ENCODE measurements at places on chromosomes 5 and 9.

- DNase-seq = no peak
Measured at GRCh38 chr5:140255460-140256157, 47.3 kb downstream of the PFDN1 start.

- peak; percentile 78 for DNase-seq
Measured at GRCh38 chr5:58491216-58491892, at the start of gene GAPT. Gene GAPT (plus strand): TSS chr5:58491435. CDS start chr5:58494537, 3,102 bp downstream.

DNA sequence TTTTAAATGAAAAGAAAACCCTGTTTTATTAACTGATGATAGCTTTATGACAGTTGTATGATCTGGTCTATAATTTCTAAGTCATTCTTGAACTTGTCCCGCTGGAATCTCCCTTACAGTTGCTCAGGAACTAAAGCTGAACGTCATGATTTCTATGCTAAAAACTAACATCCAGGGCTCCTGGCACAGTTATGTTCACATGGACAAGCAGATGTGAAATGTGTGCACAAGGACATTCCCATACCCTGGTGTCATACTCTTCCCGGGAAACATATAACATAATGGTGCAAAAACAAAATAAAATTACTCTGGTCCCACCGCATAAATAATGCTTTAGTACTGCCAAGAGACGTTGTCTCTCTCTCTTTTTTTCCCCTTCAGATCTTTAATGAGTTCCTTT is 134.9 kb downstream of the PRDM6 start:
- DNase-seq = no peak

DNA sequence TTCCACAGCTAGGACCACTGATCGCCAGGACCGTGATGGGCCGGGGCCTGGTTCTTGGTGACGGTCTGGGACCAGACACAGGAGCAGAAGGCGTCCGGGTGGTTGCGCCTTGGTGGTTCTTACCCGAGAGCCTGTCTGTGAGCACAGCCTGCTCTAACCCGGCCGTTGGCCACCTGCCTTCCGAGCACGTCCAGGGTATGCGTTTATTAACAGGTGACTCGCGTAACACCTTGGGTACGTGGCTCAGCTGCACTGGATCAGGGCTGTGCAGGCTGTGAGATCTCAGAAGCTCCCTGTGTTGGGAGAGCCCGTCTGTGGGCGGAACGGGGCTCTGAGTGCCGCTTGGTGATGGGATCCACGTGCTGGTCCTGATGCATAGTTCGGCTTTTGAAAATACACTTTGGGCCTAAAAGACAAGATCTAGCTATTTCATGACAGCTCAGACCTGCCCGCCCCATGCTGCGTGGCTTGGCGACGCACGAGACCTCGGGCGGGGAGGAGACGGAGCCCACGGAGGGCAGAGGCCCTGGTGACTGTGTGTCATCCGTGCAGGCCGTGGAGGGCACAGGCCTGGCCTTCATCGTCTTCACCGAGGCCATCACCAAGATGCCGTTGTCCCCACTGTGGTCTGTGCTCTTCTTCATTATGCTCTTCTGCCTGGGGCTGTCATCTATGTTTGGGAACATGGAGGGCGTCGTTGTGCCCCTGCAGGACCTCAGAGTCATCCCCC is 6.7 kb upstream of the SLC6A18 start:
- no peak for DNase-seq

DNA sequence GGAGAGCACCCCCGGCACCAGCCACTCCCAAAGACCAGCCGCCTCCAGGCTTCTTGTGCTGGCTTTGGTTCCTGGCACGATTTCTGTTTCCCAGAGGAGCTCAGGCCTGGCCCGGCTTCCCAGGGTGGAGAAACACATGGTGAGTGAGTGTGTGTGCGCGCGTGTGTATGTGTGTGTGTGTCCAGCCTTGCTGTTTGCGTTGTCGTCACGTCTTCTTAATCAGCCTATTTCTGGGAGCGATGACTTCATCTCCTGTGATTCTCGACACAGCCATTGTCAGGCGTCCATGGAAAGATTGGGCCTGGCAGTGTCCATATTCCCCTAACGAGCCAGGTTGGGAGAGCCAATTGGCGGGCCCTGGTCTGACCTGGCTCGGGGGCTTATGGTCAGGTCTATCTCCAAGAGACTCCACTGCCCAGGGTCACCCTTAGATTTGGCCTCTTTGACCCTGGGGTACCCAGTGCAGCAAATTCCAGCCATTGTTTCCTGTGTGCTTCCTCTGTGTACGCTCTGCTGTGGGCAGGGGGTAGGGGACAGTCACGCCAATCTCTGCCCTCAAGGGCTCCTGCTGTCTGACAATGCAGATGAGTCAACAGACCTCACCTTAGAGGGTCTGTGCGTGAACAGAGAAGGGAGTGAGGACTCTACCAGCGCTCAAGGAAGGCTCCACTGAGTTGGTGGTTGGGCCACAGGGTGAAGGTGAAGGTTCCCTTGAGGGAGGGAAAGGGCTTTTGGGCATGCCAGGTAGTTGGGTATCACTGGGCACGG is 73.8 kb downstream of the DAB2IP start:
- no peak for DNase-seq

DNA sequence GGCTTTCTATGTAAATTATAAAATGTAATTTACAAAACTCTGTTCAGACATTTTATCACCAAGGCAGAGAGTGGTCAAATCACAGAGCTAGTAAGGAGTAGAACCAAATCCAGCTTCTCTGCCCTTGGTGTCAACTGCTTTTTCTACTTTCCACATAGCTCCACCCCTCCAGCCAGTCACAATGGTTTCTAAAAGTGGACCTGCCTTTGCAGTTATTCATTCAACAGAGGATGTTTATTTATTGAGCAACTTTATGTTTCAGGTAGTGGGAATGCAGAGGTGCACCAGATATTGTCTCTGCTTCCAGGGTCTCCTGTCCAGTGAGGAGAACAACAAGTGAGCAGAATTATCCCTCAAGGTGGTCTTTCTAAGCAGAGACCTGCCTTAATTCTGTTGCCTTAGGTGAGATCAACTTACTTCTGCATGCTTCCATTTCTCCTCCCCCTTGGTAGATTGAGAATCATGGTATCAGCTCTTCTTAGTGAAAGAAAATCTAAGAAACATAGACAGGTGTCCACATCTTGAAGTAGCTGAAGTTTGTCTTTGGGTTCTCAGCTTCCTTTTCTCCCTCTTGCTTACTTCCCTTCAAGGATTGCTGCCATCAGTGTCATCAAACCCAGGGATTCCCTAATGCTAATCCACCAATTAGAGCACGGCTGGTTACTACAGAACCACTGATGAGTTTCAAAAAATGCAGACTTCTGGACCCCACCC is 17.2 kb upstream of the PDCD1LG2 start:
- no peak for DNase-seq

DNA sequence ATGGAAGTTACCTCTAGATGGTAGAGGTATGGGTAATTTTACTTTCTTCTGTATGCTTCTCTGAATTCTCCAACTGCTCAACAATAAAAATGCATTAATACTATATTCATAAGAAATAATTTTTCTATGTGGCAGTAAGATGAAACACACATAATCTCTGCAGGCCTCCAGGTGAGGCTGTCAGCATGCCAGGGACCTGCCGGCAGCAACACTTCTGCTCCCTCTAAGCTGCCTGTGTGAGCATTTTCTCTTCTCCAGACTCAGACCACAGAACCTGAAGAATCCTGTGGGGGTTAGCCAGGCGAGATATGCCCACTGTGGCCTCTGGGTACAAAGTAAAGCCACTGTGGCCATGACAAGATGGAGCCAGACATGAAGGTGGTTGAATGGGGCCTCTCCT is 316.3 kb downstream of the EBF1 start:
- no peak for DNase-seq

DNA sequence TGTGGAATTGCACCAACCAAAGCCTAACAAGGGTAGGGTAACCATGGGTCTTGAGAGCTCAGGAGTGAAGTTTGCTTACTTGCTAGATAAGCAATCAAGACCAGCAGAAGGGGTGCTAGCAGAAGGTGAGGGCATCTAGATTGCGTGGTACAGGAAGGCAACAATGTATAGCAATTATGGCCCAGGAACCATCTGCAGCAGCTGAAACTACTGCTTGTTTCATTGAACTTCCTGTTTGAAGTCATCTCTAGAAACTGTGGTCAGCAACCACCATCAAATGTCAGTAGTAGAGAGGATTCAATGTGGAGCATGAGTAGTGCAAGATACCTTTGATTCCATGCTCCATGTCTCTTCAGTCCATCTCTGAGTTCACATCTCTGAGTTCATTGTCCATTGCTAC is 462.1 kb upstream of the GRAMD2B start:
- no peak for DNase-seq

DNA sequence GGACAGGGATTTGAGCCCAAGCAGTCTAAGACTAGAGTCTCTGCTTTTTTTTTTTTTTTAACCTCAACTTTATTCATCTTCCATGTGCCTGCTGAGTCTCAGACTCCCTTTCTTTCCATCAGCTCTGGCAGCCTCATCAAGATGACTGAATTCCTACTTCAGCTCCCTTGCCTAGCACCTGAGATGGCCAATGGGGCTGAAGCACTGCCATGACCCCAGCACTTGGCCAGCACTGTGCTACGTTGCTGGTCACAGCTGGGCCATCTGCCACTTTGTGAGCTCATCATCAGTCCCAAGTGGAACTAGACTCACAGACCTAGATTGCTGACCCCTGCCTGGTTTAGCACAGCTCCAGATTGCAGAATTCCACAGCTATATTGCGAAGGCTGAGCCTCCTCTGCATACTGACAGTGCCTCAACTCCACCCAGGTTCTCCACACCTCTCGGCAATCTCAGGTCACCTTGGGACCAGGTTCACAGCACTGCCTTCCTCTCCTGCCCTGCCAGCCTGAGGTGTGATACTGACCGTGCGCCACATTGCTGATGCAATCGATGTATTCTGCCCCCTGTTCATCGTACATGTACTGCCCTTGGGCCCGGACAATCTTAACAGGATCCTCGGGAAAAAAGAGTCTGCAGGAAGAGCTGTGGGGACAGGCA is 1.6 kb downstream of the PHYKPL start:
- no peak for DNase-seq

- DNase-seq = no peak
Measured at GRCh38 chr5:119390404-119390803, 34.6 kb downstream of the TNFAIP8 start.

DNA sequence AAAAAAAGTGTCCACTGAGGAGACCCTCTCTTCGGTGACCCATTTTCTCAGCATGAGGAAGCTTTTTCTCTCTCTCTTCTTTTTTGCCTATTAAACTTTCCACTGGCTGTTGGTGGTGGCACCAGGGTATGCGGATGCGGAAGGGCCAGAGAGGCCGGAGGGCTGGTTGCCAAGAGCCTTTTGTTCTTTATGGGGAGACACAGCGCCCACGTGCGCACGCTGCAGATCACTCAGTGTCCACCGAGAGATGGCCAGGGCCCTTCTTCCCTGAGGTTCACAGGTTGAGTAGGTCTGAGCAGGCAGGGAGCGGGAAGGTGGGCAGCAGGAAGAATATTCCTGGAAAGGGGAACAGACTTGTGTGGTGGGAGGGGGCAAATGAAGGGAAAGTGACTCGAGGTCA is 69.1 kb downstream of the STK10 start:
- DNase-seq = no peak

GRCh38 chr5:60519372-60519771 is 180.6 kb downstream of the DEPDC1B start:
- DNase-seq = no peak

GRCh38 chr9:128057724-128058409 is 9.3 kb downstream of the NAIF1 start:
- no peak for DNase-seq

DNA sequence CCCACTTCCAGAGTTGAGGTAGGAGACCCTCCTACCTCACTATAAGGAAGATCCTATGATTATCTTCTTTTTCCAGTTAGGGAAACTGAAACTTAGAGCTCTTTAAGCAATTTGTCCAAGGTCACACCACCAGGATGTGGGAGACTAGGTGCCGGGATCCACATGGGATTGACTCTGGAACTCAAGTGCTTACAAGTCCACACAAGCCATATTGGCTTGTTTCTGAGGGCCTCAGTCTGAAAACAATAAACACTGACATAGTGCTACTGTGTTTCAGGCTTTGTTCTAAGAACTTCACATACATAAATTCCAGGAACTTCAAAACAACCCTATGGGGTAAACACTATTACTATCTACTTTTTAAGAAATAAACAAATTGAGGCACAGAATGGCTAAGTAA is 481.3 kb downstream of the ZSWIM6 start:
- DNase-seq = no peak

- no peak for DNase-seq
Measured at GRCh38 chr5:149391524-149391923, 12.4 kb upstream of the IL17B start.

DNA sequence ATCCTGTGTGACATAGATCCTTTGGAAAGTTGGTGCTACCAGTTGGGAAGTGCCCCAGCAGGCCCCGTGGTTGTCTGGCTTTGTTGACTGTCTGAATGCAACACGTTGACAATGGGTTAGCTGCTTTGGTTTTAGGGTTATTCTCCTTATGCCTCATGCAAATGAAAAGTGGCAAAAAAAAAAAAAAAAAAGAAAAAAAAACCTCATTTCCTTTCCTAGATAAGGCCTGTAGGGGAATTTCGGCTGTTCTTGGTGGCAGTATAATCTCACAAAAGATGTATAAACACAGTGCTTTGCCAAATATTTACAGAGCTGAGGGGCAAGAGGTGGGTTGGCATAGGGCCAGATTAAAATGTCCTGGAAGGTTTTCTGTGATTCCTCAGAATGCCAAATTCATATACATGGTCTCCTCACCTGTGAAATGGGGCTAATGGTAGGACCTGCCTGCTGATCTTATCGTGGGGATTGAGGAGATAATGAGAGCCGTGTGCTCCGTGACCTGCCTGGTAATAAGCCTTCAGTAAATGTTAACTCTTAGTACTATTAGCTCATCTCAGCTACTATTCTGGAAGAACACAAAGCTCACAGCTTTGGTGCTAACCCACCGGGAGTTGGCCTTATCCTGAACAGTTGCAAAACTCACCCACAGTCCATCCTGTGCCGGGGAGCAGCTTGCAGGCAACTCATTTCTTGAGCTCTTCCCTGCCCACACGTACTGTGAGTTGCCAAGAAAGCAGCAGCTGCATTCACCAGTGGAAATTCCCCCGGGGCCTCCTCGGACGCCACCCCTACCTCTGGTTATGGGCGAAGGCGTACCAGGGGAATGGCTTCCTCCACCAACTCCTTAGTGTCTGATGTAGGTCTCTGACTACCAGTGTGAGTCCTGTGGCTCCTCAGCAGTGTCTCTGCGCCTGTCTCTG is 220.3 kb downstream of the NR3C1 start:
- DNase-seq = peak; percentile 15

GRCh38 chr5:38433160-38433861 is 123.1 kb downstream of the LIFR start:
- no peak for DNase-seq

DNA sequence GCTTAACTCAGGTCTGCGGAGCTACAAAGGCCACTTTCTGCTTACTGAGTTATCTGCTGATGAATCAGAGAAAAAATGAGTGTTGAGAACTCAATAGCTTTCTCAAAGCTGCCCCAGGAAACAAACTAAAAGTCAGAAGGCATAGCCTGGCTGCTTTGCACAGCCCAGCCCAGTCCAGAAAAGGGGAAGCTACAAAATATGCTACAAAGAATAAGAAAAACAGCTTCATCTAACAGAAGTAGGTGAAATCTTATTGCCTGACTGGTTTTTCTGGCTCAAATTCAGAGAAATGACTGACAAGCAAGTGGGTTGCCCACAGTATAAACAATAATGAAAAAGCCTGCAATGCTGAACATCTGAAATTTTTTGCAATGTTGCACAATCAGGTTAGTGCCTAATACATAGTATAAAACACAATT is 156.2 kb downstream of the PPP2R2B start:
- peak; percentile 40 for DNase-seq

GRCh38 chr5:172243302-172243701 is 40.3 kb downstream of the UBTD2 start:
- DNase-seq = no peak

GRCh38 chr5:132019857-132020555 is 8.5 kb upstream of the ACSL6 start:
- no peak for DNase-seq

- no peak for DNase-seq
Measured at GRCh38 chr5:80653502-80653901, 950 bp upstream of the MSH3 start.
